ENCODE measurements at places on chromosomes 5 and 9.

GRCh38 chr5:68219161-68219816 lies 3.7 kb downstream of the PIK3R1 start:
- DNase-seq = no peak

DNA sequence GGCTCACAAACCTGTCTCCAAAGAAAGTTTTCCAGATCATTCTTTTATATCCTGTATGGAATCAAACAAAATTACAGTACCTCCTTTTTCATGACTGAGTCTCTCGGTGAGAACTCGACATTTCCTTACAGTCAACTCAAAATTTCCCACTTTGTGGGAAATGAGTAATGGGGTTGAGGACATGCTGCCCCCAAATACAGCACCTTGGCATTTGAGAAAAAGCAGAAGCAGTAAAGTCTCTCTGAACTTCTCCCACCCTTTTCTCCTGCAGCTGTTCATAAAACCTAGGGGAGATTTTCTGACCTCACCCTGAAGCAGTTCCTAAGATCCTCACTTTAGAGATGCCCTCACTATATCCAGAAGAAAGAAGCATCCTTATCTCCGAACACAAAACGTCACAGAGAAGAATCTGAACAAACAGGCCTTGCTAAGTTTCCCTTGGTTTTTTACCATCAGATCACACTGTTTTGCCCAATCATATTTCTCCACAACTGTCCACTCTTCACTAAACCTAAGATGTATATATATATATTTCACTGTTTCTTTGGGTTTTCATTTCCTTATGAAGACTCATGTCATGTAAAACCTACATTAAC lies 96.1 kb upstream of the APC start:
- no peak for DNase-seq

- no peak for DNase-seq
Measured at GRCh38 chr5:110836851-110837250, 98.0 kb downstream of the SLC25A46 start.

GRCh38 chr9:126454215-126454614 lies 127.6 kb downstream of the MVB12B start:
- no peak for DNase-seq

GRCh38 chr5:112708103-112708622 lies 29.5 kb upstream of the APC start:
- DNase-seq = no peak

DNA sequence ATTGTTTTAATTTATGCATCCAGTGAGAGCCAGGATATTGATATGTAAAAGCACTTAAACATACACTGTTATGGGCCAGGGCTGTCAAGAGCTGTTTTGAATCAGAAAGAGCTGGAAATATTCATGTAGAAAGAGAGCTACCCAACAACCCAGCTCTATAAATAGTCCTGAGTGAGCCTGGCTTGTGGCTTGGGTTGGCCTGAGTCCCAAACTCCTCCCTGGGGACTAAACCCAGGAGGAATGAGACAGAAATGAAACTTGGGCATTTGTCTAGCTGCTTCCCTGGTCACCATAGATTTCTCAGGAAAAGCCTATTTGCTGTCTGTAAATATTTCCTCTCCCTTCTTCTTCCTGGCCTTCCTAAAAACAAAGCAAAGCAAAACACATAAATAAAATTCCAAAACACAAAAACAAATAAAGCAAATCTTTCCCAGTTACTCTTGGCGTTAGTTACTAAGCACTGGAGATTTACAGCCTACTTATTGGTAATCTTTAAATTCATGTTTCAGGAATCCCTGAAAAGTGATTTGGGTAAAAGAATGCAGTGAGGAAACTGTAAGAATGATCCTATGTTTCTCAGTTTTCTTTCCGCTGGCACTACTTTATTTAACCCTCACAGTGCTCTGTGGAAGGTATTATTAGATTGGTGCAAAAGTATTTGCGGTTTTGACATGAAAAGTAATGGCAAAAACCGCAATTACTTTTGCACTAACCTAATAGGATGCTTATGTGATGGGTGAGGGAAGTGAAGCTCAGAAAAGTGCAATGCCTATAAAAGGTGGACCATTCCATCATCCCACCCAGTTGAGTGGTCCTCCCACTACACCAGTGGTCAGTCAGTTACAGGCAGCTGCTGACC lies 111.8 kb downstream of the CARTPT start:
- no peak for DNase-seq

- DNase-seq = no peak
Measured at GRCh38 chr5:91109634-91110033, 273.5 kb downstream of the ARRDC3 start.

GRCh38 chr5:168291342-168291963 lies at the start of gene WWC1:
Gene WWC1, plus strand, starts transcription at chr5:168291645. Its CDS starts 508 bp downstream, at chr5:168292153.
- DNase-seq = peak; percentile 11

- DNase-seq = no peak
Measured at GRCh38 chr5:61734001-61734400, 401.9 kb downstream of the ZSWIM6 start.

DNA sequence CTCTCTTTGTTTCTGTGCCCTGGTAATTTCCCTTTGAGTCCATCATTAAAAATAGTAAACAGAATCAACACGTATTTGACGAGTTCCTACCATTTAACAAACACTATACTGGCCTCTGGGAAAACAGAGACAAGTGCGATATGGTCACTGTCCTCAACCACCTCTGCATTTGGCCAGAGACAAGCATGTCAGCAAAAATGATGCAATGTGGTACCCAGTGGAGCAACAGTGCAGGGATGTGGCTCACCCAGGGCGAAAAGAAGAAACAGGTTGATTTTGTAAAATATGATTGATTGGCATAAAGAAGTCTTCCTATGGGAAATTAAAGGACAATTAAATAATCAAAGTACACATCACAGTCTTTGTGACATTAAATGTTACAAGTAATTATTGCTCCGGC lies 99.1 kb downstream of the CFAP90 start:
- no peak for DNase-seq

DNA sequence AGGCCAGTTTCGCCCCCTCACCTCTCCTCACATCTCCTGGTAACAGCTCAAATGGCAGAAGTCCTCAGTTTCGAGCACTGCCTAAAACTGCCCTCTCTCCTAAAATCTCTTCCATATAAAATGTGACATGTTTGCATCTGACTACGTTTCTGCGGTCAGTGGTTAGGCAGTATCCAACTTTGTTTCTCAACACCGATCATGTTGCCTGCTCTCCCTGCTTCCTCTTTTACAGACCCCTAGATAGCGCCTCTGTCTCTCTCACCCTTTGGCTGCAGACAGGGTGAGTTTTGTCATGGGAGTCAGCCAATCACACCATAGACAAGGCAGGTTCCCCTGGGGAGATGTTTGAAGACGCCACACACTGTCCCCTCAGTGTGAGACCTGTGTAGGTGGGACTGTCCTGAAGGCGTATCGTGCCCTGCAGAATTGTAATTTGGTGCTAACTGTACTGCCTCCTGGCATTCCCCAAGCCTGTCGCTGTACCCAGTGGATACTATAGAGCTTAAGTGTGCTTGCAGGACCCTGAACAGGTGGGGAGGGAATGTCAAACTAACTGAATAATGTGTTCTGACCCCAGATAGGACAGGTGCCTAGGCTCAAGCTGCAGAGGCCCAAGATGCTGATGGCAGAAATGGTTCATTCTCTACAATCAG lies 1.1 kb downstream of the HEXB start:
- DNase-seq = no peak

DNA sequence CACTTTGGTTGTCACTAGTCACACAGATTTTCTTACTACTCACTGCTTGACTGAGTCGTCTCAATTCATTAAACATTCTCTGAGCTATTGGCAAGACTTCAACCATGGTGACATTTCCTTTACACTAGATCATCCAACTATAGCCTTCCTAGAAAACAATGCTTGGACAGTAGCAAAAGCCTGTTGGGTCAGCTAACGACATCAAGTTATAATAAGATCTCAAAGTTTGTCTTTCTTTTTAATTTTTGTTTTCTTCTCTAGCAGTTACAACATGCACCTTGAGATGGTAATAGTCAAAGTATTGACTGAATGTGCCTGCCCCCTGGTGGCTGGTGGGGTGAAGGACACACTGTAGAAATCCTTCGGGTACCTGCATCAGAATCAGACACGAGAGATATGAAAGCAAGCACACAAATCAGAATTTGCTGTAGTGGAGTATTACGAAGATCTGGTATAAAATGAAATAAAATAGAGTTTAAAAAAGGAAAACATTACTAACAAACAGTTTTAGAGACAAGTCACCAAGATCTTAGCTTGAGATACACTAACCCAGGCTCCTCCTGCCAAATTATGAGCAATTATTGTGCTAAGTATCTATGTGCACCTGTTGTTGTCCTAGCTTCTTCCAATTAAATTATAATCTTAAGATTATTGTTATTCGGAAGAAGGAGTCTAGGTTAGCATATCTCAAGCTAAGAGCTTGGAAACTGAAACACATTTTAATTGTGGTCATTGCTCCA lies 81.2 kb downstream of the ARL15 start:
- DNase-seq = peak; percentile 68

DNA sequence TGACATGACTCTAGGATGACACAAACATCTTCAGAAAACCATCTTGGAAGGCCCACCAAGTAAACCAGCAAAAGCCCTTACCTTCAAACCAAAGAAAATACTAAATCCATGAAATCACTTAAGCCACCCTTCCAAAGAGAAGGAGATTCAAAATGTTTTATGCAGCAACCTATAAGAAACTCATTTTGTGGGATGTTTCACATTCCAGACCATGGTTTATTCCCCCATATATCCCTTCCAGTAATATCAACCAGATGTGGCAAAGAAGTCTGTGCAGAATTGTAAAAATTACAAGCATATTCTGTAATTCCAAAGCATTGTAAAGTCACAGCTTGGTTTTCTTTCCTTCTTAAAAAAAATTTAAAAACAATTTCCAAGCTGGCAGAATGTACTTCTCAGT lies 117.4 kb downstream of the SLIT3 start:
- DNase-seq = no peak

- DNase-seq = no peak
Measured at GRCh38 chr5:171568389-171568788, 148.9 kb downstream of the FGF18 start.

GRCh38 chr5:141969783-141970771 lies 1.2 kb downstream of the RNF14 start:
- no peak for DNase-seq

- DNase-seq = no peak
Measured at GRCh38 chr9:90868555-90868954, 66.9 kb downstream of the SYK start.

GRCh38 chr5:173916233-173916632 lies 28.1 kb downstream of the CPEB4 start:
- DNase-seq = no peak

- no peak for DNase-seq
Measured at GRCh38 chr5:115033861-115034260, 135.8 kb downstream of the TRIM36 start.

DNA sequence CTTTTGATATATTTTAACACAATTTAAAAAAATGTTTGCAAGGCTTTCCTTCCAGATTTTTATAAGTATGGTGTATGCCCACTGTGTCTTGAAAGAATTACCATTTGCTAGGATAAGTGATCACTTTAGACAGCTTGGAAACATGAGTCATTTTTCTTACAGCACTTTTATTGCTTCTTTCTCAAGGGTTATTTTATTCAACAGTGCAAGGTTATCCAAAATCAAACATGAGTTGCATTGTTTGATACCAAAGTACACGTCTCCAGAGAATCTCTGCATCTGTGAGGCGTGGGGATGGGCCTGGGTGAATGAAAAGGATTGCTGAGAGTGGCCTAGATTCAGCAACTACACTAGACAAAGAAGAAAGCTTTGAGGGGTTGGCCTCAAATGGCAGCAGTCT lies 329.6 kb downstream of the ADAMTS6 start:
- no peak for DNase-seq

- DNase-seq = no peak
Measured at GRCh38 chr9:34688329-34689115, 2.6 kb downstream of the CCL19 start.

- DNase-seq = peak; percentile 7
Measured at GRCh38 chr5:80033513-80033912, 1.6 kb upstream of the THBS4 start.

GRCh38 chr5:93589152-93589828 lies 6.3 kb downstream of the NR2F1 start:
- DNase-seq = no peak

GRCh38 chr5:79021753-79022152 lies 36.6 kb upstream of the ARSB start:
- DNase-seq = no peak

- no peak for DNase-seq
Measured at GRCh38 chr5:118042076-118042475, 946.3 kb downstream of the DTWD2 start.

GRCh38 chr9:75156858-75157257 lies 68.5 kb downstream of the OSTF1 start:
- DNase-seq = no peak

- no peak for DNase-seq
Measured at GRCh38 chr5:82610686-82611085, 332.5 kb upstream of the RPS23 start.

DNA sequence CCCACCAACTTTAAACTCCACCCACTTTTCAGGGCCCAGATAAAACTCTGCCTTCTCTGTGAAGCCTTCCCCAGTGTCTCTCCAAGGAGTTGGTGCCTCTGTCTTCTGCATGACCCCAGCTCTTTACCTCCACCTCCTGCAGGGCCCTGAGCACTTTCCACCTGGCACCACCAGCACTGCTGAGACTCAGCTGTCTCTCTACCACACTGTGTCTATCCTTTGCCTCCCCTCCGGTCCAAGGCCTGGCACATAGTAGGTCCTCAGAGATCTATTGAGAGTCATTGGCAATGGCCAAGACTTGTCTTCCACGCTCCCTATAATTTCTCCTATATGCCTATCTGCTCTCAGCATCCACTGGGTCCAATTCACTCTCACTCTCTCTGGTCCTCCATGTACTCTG lies 12.9 kb upstream of the GABBR2 start:
- DNase-seq = no peak

- no peak for DNase-seq
Measured at GRCh38 chr5:175747539-175748060, 89.7 kb downstream of the HRH2 start.

GRCh38 chr5:74334062-74334761 lies 306.3 kb downstream of the ENC1 start:
- no peak for DNase-seq

DNA sequence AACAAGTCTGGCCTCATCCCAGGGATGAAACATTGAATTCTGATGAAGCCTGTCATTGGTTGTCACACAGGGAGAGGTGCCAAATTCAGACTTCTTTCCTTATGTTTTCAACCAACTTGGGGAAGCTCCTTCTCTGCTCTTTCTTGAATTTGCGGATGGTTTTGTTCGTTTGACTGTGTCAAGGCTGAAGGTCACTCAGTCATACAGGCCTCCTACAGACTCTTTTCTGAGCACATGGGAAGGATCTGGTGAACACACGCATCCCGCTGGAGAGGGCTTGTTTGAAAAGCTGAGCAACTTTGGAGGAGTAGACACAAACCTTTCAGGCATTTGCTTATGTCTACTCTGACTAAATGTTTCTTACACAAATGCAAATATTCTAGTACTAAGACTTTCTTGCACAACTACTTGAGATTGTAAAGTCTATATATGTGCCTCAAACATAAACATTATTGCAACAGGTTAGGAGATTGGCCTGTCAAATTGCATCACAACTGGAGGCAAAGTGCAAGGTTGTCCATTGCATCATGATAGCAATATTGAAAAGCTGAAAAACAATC lies 151.5 kb upstream of the NR3C1 start:
- no peak for DNase-seq

All from stimulated activated CD4-positive, alpha-beta T cell treated with anti-CD3 and anti-CD28 coated beads, Interleukin-15, amount 100 ng/mL, for 48 hours (primary cell).